ENCODE measurements at places on chromosomes 1 and 21.
A peak's percentile ranks its signal among the peaks of the same experiment; 100 is the strongest.

GRCh38 chr1:46533179-46533864 lies 18.1 kb downstream of the KNCN start:
- DNase-seq = peak; percentile 54

DNA sequence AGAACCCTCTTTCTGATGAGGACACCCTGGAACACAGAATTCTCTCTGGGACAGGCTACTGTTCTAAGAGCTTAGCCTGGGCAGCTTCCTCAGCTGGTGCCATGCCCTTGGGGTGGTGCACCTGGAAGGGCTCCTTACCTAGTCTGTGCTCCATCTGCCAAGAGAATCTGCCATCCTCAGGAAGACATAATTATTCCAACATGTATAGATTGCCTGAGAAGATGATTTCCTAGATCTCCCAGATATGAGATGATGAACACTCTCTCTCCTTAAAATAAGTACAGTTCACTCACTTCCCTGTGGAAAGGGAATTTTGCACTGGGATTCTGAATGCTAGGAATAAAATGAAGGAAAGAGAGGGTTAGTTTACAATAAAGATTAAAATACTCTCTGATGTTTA lies 87.6 kb downstream of the NENF start:
- DNase-seq = no peak

GRCh38 chr1:37602750-37603694 lies 7.3 kb upstream of the GNL2 start:
- DNase-seq = no peak

- no peak for DNase-seq
Observed at GRCh38 chr1:87897481-87897880, 568.8 kb downstream of the LMO4 start.

DNA sequence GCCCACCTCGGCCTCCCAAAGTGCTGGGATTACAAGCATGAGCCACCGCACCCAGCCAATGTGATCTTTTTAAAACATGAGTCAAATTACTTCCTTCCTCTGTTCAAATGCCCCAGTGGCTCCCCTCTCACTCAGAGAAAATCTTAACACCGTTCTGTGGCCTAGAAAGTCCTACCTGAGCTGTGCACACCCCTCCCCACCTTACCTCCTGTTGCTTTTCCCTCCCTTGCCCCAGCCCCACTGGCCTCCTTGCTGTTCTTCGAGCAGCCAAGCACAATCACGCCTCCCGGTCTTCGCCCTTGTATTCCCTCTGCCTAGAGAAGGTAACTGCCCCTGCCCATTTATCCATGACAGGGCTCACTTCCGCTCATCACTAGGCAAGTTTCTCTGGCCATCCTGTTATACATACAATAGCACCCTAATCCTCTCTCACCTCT lies 62.6 kb upstream of the RPL11 start:
- DNase-seq = no peak

DNA sequence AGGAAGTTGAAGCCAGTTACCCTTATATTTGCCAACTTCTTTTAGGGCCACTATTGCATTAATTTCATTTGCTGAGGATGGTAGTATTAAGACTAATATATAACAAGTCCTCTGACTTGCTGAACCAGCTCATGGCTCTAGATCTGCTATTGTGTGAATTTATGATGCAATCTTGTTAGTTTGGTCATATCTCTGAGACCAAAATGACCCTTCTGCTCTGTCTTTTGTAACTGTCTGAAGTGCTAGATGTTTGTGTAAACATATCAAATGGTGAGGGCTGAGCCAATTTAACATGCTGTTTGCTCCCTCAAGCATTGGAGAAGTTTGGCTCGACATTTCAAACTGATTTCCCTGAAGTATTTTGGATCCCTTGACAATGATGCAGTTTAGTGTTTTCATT lies 106.9 kb upstream of the PTGFR start:
- DNase-seq = no peak

- no peak for DNase-seq
Observed at GRCh38 chr1:29646161-29646775, 409.9 kb downstream of the PTPRU start.

DNA sequence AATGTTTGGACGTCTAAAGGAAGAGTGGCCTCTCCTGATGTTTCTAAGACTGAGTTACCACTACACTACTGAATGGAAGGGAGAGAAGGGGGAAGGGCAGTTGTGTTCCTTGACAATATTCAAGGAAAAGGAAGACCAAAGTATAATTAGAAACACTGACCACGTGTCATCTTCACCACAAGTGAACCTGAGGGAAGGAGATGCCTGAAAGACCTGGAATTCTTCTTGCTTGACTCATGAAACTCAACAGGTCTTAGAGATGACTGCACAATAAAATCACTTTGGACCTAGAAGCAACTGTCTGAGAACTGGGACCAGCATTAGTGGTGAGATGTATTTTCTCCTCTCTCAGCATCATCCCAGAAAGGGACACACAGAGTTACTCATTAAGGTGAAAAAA lies 56.7 kb downstream of the PTPN14 start:
- no peak for DNase-seq

- peak; percentile 55 for DNase-seq
Observed at GRCh38 chr1:34266127-34266951, 89.6 kb downstream of the C1orf94 start.

GRCh38 chr1:67194209-67194863 lies 28.1 kb downstream of the IL23R start:
- no peak for DNase-seq

DNA sequence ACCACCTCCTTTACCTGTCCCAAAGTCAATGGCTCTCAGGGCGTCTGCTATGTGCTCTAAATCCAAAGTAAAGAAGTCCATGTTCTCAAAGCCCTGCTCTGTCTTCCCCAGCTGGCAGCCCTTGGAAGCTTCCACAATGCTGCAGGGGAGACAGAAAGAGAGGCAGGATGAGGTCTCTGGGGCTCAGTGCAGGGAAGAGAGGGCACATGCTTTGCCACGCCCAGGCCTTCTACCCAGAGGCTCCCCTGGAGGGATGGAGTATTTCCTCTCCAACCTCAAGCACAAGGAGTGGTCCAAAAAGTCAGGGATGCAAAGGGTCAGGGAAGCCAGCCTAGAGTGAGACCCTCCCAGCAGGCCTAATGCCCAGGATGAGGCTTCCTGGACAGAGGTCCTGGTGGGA lies 10.2 kb downstream of the TRIM63 start:
- no peak for DNase-seq

GRCh38 chr1:89629146-89629545 lies 3.8 kb upstream of the LRRC8C start:
- DNase-seq = no peak

DNA sequence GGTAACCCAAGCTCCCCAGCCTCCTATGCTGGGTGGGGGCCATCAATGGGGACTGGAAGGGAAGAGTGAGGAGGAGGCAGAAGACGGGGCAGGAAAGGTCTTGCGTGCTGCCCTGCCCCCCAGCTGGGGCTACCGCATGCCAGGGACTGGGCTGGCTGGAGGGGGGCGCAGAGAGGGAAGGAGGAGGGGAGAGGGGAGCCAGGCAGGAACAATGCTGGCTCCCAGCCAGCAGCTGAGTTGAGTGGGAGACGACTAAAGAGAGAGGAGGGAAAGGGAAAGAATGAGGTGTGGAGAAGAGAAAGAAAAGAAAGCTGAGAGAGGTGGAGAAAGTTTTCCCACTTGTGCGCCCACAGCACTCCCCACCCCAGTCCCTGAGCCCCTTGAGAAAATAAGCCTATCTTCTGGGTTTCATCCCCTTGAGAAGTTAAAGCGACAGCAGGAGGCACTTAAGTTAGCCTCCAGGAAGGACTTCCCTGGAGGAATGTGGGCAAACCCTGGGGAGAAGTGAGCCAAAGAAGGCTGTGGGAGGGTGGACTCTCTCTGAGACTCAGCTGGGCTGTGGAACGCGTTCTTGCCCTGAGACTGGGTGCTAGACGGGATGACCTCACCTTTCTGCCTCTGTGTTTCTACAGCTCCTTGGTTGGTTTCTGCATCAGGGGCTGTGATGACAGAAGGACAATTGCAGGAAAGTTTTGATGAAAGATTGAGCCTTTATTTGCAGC lies 12.9 kb upstream of the NES start:
- DNase-seq = no peak

DNA sequence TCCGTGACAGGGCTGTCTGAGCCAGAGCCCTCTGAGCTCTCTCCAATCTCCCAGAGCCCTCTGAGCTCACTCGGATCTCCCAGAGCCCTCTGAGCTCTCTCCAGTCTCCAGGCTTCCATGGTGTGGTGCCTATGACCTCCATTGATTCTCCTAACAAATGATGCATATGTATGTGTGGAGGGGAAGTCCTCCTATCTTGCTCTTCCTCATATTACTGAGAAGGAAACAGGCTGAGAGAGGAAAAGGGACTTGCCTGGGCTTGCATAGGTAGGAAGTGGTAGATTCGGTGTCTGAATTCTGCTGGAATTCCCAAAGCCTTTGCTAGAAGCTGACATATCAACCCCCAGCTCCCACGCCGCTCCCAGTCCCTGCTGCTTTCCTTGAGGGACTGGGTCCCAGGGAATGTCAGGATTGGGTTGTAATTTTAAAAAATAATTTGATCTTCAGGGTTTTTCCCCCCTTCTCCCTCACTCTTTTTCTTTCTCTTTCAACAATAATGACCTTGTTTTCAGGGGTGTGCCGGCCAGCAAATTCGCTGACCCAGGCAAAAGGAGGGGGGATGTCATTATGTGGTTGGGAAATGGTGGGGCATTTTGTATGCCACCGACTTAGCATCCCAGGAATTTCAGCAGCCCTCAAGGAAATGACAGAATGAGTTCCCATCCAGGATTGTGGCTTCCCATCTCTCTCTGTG lies 42.3 kb upstream of the RUNX3 start:
- no peak for DNase-seq

DNA sequence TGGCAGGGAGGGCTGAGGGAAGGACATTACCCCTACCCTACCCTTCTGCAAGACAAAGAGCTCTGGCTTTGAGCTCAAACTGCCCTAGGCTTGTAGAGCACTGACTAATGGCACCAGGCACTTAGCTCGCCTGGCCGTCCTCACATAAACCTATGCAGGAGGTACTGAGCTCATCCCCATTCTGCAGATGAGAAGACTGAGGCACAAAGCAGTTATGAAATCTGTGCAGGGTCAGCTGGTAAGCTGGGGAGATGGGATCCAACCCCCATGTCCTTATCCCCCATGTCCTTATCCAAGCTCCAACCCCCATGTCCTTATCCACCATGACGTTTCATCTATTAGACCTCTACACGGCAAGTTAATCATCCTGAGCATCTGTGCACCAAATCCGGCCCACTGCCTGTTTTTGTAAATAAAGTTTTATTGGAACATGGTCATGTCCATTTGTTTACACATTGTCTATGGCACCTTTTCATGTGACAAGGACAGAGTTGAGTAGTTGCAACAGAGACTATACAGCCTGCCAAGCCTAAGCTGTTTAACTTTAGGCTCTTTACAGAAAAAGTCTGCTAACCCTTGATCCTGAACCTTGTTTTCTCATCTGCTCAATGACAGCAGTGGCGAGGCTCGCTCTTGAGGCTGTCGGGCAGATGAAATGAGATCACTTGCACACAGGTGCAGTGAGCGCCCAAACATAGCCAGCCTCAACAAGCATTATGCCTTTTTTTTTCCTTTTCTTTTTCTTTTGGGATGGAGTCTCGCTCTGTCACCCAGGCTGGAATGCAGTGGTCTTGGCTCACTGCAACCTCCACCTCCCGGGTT lies 86.8 kb downstream of the FBXO2 start:
- DNase-seq = no peak

DNA sequence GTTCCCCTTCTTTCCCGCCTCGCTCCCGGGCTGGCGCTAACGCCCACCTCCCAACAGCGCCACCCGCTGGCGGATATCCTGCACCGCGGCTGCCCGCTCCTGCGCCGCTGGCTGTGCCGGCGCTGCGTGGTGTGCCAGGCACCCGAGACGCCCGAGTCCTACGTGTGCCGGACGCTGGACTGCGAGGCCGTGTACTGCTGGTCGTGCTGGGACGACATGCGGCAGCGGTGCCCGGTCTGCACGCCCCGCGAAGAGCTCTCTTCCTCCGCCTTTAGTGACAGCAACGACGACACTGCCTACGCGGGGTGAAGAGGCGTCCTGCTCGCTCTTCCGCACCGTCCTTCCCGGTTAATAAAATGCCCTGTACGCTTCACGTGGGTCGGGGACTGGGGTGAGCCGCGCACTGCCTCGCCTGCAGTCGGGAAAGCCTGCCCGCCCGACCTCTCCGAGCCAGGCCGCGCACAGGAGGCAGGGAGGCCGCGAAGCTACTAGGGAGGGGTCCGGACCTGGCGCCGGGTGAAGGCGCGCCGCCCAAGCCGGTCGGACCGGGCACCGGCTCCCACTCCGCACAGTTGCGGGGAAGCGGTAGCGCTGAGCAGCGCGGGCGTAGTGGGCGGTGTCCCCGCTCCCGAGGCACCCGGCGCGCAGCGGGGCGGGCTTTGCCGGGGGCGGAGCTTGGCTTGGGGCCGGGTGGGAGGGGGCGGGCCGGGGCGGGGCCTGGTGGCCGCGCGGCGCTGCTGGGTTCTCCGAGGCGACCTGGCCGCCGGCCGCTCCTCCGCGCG lies at the start of gene ADAM15:
ADAM15 (plus strand) TSS at position 757 of the 782 bp plus-strand sequence. CDS start 71 bp downstream, outside the sequence.
- DNase-seq = peak; percentile 67

DNA sequence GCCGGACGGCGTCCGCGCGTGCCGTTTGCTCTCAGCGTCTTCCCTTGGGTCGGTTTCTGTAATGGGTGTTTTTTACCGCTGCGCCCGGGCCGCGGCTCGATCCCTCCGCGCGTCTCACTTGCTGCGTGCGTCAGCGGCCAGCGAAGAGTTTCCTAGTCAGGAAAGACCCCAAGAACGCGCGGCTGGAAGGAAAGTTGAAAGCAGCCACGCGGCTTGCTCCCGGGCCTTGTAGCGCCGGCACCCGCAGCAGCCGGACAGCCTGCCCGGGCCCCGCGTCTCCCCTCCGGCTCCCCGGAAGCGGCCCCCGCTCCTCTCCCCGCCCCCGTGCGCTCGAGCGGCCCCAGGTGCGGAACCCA lies 159.8 kb downstream of the RUNX1 start:
- no peak for DNase-seq

DNA sequence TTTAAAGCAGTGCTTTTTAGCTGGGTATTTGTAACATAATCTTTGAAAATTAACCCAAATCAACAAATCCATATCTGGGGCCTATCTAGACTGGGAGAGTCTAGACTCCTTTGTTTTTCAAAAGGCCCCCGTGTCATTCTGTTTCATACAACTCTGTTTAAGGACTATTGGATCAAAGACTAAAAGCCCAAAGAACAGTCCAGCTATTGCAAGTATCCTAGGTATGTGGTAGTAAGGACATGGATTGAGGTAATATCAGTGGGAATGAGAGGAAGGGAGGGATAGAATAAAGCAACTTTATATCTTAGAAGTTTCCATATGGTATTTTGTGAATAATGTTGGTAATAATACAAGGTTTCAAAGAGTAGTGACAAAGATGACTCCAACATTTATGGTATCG lies 18.2 kb downstream of the KIF1B start:
- DNase-seq = no peak

GRCh38 chr1:85822696-85823095 lies 114.5 kb upstream of the ZNHIT6 start:
- DNase-seq = no peak

DNA sequence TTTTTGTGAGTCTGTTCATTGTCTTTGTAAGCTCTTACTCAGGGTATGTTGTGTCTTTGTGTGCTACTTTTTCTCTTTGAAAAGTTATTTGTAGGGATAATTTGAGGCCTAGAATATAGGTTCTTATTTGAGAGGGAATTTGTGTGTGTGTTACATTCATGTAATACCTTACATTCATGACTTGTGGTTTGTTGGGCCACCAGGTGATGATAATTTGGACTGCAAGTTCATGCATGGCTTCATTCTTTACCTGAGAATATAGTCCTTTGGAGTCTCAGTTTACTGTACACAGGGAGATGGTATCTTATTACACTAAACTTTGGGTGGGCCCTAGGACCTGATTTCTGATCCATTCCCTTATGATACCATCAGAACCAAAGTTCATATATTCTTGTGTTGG lies 51.8 kb upstream of the FASLG start:
- no peak for DNase-seq

Data from nucleus accumbens (tissue), 56 donors.